ENCODE measurements at places on chromosomes 1 and 21.
A peak's percentile ranks its signal among the peaks of the same experiment; 100 is the strongest.

DNA sequence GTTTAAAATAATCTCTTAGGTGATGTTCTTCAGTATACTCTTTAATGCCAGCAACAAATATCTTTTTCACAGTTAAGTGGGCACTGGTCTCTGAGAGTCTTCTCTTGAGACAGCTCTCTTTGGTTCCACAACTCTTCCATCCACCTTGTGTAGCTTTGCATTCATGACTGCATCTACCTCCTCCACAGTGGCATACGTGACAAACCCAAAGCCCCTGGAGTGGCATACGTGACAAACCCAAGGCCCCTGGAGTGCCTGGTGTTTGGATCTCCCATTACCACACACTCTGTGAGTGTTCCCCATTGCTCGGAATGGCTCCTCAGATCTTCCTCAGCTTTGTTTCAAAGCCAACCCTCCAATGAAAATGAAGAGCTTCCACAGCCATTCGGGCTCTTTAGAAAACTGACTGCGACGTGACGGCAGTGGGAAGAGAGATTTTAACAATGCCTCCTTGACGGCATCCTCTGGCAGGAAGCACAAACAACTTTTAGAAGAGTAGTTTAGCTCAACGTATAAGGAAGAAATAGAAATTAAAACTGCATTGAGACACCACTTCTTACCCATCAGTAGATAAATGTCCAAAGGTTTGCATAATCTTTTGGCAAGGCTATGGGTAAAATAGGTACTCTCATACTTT is 45.8 kb downstream of the SLC30A7 start:
- DNase-seq = no peak

GRCh38 chr1:44664730-44665370 is 9.4 kb downstream of the TMEM53 start:
- no peak for DNase-seq

DNA sequence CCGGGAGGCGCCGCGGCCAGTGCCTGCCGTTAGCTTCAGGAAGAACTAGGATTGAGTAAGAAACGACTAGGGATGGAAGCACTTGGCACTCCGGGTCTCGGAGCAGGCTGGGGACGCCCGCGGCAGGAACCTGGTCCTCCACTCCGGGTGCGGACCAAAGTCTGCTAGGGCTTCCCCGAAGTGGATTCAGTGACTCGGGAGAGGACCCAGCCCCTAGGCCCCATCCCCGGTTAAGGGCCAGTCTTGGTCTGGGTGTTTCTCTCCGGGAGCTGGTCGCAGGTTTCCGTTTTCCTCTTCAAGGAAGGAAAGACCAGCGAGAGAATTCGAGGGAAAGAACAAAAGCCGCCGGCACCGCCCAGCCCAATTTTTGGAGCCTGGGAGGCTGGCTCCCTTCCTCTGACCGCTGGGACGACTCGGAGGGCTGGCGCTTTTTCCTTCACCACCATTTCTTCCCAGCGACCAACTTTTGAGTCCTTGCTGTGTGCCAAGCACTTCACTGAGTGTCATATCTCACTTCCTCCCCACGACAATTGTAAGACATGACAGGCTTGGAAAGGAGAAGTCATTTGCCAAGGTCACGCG is 16.8 kb upstream of the STMN1 start:
- no peak for DNase-seq

GRCh38 chr1:2412773-2413494 is 570 bp upstream of the PEX10 start:
- peak; percentile 57 for DNase-seq

- no peak for DNase-seq
Measured at GRCh38 chr1:41547781-41548560, 63.5 kb upstream of the EDN2 start.

- no peak for DNase-seq
Measured at GRCh38 chr1:160077486-160077885, 3.9 kb upstream of the KCNJ9 start.

- DNase-seq = no peak
Measured at GRCh38 chr1:98565951-98566350, 95.6 kb upstream of the SNX7 start.

- no peak for DNase-seq
Measured at GRCh38 chr1:208538587-208538986, 294.4 kb upstream of the PLXNA2 start.

GRCh38 chr1:19203440-19203839 is 6.6 kb downstream of the UBR4 start:
- DNase-seq = no peak

- no peak for DNase-seq
Measured at GRCh38 chr1:90925928-90926869, 95.6 kb downstream of the ZNF644 start.

DNA sequence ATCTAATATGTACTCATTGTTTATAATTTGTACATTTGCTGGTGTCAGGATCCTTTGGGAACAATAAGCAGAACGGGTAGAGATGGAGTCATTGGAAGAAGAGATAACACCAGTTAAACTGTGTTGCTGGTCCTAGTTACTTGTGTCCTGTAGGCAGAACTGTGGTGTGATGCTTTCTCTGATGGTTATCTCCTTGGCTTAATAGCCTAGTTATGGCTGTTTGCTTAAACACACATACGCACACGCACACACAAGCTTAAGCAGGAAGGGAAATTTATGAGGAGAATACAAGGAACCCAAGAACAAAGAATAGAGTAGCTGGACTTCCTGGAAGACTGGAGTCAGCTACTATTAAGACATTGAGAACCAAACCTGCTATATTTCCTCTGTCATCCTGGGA is 5.7 kb upstream of the PKN2 start:
- no peak for DNase-seq

DNA sequence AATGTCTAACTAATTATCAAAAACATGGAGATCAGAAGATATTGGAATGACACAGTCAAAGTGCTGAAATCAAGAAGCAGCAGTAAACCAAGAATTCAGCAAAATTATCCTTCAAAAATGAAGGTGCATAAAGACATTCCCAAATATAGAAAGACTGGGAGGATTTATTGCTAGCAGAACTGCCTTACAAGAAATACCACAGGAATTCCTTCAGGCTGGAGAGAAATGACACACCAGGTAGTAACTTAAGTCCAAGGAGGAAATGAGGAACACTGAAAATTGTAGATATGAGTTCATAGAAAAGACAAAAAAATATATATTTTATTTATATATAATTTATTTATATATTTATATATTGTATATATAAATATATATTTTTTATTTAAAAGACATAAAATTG is 217.2 kb downstream of the RPS6KC1 start:
- no peak for DNase-seq

GRCh38 chr1:218785928-218786327 is 387.8 kb upstream of the LYPLAL1 start:
- DNase-seq = no peak
